Cerebellar cortex (tissue), 1 donor: ENCODE measurements at places on chromosomes 13 and 19.
A peak's percentile ranks its signal among the peaks of the same experiment; 100 is the strongest.

DNA sequence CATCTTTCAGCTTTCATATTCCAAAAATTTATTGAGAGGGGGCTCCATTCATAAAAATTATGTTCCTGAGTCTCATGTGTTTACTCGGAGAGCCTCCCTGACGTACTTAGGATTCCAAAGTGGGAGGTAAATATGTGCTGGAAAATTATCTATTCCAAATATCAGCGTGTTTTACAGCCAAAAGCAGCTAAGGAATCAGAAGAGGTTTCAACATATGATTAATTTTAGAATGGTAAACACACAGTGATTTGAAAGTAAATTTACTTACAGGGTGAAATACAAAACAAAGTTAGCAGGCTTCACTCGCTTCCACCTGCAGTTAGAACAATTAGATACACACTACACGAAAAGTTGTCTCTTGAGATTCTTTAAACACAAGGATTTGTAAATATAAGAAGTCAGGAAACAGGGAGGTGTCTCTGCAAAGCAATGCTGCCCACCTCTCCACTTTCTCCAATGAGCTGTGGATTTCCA, 313.8 kb upstream of the NBEA start:
- no peak for DNase-seq

DNA sequence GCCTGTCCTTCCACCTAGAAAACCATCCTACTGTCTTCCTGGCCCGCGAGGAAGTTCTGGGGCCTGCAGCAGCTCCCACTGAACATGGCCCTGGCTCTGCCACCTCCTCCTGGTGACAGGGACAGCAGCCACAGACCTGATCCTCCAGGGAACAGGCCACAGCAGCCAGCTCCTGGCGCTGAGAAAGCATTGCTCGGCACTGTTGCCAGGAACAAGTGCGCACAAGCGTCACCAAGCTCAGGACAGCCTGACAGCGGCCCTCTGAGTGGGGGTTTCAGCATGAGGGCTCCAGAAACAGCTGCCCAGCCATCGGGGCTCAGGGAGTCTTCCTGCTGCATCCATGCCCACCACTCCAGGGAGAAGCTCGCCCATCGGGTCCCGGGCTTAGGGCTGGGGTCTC, 21.9 kb downstream of the AP3D1 start:
- no peak for DNase-seq

GRCh38 chr13:67120872-67121531, 109.1 kb downstream of the PCDH9 start:
- DNase-seq, result no peak

GRCh38 chr19:45224645-45225044, 20.6 kb downstream of the EXOC3L2 start:
- no peak for DNase-seq

- DNase-seq, result no peak
Observed at GRCh38 chr19:14035706-14036105, 4.1 kb downstream of the IL27RA start.

DNA sequence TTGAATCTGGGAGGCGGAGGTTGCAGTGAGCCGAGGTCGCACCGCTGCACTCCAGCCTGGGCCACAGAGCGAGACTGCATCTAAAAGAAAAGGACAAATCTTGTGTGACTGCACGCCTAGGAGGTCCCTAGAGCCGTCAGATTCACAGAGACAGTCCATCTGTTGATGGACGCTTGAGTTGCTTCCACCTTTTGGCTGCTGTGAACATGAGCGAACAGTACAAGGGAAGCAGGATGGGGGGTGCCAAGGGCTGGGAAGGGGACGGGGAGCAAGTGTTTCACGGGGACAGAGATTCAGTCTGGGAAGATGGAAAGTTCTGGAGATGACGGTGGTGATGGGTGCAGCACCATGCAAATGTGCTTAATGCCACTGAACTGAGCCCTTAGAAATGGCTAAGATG, 78.7 kb downstream of the GNG7 start:
- DNase-seq, result no peak

DNA sequence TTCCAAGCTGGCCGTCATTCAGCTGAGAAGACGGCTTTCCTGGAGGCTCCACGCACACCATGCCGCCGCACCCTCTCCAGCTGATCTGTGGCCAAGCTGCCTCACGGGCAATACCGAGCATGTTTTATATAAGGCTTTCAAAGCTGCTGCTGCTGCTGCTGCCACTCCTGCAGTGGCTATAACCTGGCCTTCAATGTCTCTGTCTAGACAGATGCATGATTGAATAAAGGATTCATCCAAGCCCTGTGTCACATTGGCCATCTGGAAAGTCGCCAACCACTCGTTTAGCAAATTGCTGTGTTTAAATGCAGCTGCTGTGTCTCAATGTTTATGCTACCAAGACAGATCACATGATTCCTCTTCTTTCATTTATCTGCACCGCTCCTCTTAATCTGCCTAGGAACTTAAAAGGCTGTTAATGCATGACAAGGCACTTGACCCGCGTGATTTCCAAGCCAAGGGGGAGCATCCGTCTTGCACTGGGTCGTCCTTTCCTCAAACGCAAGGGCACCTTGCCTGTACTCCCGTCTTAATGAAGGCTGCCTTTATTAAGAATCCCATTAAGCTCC, 114.3 kb downstream of the TEX26 start:
- DNase-seq, result peak; percentile 19

DNA sequence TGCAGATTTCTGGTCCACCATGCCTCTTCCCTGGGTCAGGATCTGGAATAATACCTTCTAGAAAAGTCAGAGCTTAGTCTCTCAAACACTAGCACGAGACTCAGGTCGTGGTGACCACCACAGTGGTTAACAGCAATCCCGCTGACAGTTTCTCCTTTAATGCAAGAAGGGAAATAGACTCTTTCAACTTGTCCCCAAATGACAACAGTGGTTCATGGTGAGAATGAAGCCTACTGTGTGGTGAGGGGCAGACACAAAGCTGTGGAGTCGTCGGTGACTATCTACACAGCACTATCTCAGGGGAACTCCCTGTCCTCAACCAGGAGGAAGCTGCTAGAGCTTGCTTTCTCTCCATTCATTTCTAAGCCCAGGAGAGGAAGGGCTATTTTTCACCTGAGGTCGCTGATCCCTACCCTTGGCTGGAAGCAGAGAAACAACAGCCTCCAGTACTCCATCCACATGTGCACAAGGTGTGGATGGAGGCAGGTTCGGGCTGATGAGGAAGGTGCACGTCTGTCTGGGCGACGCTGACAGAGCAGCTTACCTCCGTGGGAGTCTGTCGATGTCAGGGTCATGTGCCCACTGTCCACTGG, 72.4 kb downstream of the STK24 start:
- no peak for DNase-seq
